ENCODE measurements at places on chromosomes 5 and 9.

DNA sequence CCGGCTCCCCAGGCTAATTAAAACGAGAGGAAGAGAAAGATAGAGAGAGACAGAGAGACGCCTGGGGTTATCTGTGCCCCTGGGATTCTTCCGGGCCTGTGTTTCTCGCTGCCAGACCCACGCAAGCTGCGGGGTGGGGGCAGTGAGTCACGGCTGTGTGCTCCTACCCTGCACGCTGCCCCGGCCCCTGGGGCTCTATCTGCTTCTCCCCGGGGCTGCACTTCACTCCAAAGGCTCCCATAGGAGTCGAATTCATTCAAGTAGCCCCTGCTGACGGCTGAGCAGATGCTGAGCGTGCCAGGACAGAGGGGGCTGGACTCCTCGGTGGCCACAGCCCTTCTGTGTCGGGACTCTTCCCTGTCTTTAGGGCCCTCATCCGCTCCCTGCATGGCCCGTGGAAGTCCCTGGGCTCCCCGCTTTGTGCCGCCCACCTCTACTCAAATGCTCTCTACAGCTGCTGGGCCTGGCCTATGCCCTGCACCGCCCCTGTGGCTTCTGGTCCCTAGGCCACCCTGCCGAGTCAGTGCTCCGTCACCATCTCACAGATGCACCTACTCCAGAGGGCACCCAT lies 22.8 kb downstream of the SARDH start:
- no peak for DNase-seq

GRCh38 chr5:132392411-132392810 lies 22.9 kb downstream of the SLC22A5 start:
- DNase-seq: no peak

GRCh38 chr5:146499680-146500079 lies 16.3 kb downstream of the GPR151 start:
- no peak for DNase-seq

- no peak for DNase-seq
Observed at GRCh38 chr9:29212397-29213387, 1639.4 kb upstream of the C9orf72 start.

- DNase-seq: no peak
Observed at GRCh38 chr9:96494215-96494800, 44.3 kb downstream of the HABP4 start.

- no peak for DNase-seq
Observed at GRCh38 chr5:112742424-112742823, 4.7 kb downstream of the APC start.

- no peak for DNase-seq
Observed at GRCh38 chr5:117761186-117761585, 1186.6 kb upstream of the SEMA6A start.

GRCh38 chr9:122392714-122393113 lies 21.9 kb downstream of the PTGS1 start:
- no peak for DNase-seq

DNA sequence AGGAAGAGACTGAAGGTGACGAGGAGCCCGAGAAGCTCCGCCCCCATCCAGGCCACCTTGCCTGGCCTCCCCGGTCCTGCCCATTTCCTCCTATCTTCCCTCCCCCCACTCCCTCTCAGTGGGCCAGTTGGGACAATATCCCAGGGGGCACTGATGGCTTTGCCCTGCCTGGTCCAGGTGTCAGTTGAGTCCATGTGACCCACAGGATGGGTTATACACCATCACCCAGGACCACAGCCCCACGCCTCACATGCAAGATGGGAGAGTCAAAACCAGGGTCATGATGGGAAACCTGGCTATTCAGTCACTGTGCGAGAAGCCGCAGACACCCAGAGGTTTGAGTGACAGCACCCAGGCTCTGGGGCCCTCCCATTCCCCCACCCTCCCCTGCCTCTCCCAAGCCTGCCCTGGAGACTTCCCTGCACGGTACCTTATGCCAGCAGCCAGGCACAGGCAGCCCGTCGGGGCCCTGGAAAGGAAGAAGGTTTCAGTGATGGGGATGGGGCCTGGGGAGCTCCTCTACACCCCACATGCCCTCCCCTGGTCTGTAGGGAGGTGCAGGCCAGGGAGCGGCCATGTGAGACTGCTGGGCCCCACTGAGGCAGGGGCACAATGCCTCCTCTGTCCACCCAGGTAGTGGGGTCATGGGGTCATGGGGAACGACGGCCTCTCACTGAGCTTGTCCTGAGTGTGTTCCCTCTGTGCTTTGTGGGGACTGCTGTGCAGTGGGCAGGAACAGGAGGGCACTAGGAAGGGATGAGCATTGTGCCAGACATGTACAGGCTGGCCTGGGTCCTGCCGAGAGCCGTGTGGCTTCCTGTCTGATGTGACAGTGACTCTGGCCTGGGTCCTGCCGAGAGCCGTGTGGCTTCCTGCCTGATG lies 6.3 kb upstream of the PHYKPL start:
- DNase-seq: no peak

GRCh38 chr9:20474496-20474895 lies 147.8 kb downstream of the MLLT3 start:
- DNase-seq: no peak

DNA sequence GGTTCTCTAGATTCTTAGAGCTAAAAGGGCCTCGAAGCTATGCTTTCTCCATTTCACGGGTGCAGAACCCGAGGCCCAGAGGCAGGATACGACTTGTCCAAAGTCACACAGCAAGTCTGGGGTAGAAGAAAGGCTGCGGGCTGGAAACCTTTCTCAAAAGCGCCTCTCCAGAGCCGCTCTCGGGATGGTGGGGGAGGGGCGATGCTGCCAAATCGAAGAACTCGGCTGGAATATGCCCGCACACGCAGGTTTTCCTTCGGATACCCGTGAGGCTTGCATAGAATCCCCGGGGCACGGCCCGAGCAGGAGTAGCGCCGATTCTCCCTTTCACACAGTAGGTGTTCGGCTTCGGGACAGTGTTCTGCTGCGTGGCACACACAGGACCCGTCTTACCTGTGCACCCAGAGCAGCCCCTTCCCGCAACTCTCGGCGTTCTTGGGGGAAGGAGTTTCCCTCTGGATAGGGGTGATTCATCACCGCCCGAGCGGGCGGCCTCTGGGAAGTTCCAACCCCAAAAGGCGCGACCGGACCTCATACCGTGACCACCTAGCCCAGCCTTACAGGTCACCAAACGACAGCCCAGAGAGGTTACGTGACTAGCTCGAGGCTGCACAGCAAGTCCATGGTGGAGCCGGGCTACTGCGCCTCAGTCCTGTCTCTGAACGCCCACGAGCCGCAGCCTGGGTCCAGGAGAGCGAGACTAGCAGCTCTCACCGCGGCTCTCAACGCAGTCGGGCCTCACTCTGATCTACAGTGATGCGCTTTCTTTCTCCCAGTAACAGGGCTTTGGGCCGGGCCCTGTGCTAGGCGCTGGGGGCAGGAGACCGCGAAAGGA lies 4.1 kb downstream of the PAX5 start:
- no peak for DNase-seq

DNA sequence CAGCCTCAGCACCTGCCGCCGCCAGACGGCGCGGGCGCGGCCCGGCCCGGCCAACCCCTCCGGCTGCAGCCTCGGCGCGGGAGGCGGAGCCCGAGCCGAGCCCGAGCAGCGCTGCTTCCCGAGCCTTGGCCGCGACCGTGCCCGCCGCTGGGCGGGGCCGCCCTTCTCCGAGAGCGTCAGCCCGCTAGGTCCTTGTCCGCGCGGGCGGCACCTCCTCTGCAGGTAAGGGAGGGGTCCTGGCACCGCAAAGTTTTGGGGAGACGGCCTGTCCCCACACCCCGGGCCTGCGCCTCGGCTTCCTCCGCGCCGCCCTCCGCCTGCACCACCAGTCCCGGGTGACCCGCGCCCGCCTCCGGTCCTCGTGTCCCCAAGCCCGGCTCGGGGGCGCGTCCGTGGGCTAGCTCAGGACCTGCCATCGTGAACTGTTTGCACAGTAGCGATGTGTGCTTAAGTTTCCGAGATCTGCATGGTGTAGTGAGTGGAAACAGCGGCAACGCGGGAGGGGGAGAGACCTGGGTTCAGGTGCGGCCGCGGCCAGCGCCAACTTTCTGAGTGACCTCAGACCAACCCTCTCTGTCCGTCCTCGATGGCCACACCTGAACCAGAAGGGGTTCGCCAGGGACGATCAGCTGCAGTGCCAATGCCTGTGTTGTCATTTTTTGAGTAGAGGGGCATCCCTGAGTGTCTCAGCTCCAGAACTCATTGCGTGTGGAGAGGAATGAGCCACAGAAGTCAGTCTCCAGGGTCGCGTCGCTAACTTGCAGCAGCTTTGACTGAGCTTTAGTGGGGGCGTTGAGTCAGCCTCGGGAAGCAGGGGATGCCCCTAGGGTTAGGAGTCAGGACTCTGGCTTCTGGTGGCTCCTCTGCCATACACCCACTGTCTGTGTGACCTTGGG lies at the start of gene FRMPD1:
FRMPD1 (plus strand) TSS at position 82 of the 896 bp plus-strand sequence. CDS start 41,688 bp downstream, outside the sequence.
- peak; percentile 37 for DNase-seq

DNA sequence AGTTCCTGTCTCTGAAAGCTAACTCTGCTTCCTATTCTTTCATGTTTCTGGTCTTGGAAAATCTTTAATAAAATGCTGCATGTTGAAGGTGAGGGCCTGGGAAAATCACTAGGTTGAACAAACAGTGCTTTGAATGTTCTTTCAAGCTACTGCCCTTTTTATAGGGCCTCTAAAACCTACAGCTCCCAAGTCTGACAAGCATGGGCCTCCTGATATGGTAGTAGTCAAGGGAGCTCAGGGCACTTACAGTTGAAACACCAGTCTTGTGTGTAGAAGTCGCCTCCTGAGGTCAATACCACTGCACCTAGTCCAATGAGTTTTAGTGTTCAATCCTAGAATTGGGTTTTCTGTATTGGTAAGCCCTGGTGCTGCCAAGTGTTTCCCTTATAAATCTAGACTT lies 20.5 kb downstream of the VLDLR start:
- DNase-seq: no peak

- DNase-seq: no peak
Observed at GRCh38 chr5:4929092-4929655, 211.0 kb upstream of the ADAMTS16 start.

- DNase-seq: no peak
Observed at GRCh38 chr9:127059765-127060361, 62.6 kb downstream of the ANGPTL2 start.

- peak; percentile 31 for DNase-seq
Observed at GRCh38 chr5:177403102-177403791, 2.8 kb upstream of the PFN3 start.

- no peak for DNase-seq
Observed at GRCh38 chr5:2023196-2023595, 140.5 kb upstream of the IRX4 start.

GRCh38 chr5:139708877-139709581 lies 60.9 kb downstream of the CXXC5 start:
- DNase-seq: no peak

DNA sequence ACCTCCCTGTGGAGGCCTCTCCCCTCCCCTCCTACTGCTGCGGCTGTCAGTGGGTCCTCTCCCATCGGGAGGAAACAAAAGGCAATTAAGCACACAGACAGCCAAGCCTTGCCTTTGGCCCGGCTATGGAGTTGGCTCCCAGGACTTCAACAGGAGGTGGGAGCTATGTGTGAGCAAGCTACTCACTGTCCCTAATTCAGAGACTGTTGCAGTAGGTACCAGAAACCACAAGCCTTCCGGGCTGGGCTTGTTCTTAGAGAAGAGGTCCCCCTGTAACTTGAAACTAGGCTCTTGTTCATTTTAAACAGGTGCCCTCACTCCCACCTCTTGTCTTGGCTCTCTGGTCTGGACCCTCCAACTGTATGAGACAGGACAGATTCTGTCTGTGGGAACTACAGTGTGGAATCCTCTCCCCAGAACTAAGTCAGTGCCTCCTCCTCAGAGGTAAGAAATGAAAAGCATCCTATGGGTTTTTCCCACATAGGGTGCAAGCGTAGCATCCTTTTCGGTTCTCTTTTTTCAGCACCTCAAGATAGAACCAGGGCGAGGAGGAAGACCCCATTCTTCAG lies 561.1 kb downstream of the EBF1 start:
- DNase-seq: no peak

DNA sequence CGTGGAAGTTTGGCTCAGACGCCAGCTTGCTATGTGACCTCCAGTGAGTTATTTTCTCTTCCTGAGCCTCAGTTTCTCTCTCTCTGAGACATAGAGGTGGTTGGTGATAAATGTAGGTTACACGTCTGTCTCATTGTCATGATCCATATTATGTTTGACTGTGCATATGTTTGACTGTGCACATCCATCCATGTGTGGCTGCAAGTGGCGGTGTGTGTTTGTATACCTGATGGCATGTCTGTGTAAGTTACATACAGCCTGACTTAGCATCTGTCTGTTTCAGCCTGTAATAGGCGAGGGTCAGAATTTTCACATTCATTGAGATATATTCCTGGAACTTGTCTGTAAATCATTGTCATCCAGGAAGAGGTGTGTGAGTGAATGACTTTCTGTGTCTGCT lies 3.3 kb downstream of the SPARC start:
- DNase-seq: no peak

DNA sequence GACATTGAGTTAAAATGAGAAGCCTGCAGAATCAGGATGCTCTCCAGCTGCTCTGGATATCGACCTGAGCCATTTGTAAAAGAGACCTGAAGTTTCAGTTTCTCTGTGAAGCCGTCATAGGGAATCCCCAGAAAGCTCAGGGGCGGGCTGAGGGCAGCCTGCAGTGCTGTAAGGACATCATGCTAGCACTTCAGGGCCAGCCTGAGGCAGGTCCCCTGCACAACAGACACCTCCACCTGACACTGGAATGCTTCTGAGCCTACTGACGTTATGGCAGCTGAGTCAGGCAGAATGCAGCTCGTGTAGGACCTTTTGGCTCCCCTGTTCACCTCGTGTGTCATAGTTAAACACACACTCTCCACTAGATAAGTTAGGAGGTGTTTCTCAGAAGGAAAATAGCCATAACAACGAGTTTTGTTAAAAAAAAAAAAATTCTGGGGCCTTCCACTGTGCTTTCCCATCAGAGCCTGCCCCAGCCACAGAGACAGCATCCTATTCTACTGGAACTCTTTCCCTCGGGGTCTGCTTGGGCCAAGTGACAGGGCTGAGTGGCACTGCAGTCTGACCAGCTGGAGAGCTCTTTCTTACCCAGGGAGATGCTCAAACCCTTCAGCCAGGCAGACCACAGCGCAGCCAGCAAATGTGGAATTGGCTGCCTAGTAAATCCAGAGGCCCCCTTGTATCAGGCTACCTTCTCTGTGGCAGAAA lies 354.9 kb downstream of the DIRAS2 start:
- no peak for DNase-seq

GRCh38 chr5:143065185-143065965 lies 295.2 kb downstream of the ARHGAP26 start:
- no peak for DNase-seq

DNA sequence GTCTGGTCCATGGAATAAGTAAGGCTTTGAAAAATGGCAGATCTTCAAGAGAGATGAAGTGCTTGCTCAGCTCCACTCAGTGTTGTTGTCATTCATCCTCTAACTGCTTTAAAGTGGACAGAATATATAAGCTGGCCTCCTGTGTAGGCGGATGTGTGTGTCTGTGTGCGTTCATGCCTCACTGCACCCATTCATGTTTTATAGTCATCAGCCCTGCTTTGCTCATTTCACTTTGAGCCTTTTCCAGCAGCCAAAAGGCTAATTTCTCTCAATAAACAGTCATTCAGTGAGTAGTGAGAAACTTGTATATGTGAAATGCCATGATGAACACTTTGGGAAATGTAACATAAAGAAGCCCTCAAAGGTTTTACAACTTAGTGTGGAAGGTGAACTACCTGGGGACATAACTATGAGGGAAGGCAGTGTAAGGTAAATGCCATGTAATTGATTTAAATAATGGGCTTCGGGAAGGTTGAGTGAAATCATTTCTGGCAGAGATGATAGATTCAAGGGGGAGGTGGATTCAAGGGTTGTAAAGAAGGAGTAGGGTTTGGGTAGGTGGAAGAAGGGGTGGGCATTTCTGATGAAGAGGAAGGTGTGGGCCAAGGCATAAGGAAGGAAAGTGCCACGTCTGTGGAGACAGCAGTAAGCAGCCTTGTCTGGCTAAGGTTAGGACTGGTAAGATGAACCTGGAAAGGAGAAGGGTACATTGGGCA lies 15.7 kb downstream of the TTC23L start:
- no peak for DNase-seq

GRCh38 chr5:134749415-134749814 lies 9.2 kb upstream of the DDX46 start:
- no peak for DNase-seq

Measured in activated T-cell treated with anti-CD3 and anti-CD28 coated beads, Interleukin-2, amount 50 U/mL, for 4 hours (primary cell).